Anterior cingulate cortex (tissue), 58 donors: ENCODE measurements at places on chromosomes 11 and 22.

DNA sequence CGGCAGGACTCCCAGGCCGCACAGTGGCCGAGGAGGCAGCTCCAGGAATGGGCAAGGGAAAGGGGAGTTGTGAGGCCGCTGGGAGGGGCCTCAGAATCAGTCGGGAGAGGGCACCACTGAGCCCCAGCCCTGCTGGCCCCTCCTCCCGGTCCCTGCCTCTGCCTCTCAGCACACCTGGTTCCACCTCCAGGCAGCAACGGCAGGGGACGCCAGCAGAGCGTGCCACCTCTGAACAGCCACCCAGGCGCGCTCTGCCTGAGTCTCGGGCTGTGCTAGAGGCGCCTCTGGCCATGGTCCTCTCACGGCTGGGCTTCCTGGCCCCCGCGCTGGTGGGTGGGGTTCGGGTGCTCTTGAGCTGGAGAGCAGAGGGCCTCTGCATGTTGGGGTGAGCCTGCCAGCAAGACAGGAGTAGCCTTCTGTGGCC, 33.0 kb downstream of the MOB2 start:
- DNase-seq, result no peak

DNA sequence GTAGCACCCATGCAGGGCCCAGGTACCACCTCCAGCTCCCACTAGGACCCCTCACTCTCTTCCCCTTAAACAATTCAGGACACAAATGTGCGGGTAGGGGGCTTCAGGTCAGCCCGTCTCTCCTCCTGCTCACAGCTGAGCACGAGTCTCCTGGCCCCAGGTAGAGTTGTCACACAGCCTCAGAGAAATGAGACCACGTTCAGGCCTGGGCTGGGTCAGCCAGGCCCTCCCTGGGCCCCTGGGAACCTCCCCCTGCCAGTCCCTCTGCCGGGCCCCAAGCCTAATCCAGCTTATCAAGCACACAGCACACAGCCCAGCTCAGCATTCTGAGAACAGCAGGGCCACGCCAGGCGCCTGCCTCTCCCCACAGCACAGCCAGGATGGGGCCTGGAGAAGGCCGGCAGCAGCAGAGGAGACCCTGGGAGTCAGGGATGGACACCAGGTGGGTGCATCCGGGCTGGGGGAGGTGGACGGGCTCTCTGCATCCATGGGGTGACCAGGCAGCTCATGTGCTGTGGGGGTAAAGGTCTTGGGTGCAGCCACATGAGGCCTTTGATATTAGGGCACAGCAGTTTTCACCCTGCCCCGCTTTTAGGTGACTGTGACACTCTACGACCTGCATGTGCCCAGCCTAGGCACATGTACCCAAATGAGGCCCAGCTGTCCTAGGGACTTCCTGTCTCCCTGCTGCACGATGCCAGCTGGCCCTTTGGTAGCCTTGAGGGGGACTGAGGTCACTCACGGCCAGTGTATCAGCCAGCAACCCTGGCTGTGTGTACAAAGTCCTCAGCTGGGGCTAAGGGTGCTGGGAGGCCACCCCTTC, 87.0 kb downstream of the MORC2 start:
- no peak for DNase-seq

GRCh38 chr11:130261571-130261970, 53.1 kb downstream of the ZBTB44 start:
- DNase-seq, result no peak

- no peak for DNase-seq
These were observed 1513.3 kb downstream of the FAM181B start for GRCh38 chr11:81220146-81220895.

- no peak for DNase-seq
These were observed 83.2 kb upstream of the PITPNB start for GRCh38 chr22:28002181-28002700.

DNA sequence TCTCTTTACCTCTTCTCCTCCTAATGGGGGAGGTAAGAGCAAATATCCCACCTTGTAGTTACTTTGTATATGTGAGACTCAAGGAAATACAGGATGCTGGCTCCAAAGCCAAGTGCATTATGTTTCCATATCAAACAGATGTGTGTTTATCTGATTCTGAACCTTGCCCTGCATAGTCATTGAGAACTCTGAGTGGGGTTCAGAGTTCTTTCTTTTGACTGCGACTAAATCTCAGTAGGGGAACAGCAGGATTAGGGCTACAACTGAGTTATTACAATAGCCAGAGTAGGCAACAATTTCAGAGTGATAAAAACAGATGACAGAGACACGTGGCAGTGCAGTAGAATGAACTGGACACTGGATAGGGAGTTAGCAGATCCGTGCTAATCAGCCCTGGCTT, 34.1 kb upstream of the TLCD5 start:
- no peak for DNase-seq

GRCh38 chr11:59787816-59788215, 22.8 kb downstream of the MRPL16 start:
- DNase-seq, result no peak

DNA sequence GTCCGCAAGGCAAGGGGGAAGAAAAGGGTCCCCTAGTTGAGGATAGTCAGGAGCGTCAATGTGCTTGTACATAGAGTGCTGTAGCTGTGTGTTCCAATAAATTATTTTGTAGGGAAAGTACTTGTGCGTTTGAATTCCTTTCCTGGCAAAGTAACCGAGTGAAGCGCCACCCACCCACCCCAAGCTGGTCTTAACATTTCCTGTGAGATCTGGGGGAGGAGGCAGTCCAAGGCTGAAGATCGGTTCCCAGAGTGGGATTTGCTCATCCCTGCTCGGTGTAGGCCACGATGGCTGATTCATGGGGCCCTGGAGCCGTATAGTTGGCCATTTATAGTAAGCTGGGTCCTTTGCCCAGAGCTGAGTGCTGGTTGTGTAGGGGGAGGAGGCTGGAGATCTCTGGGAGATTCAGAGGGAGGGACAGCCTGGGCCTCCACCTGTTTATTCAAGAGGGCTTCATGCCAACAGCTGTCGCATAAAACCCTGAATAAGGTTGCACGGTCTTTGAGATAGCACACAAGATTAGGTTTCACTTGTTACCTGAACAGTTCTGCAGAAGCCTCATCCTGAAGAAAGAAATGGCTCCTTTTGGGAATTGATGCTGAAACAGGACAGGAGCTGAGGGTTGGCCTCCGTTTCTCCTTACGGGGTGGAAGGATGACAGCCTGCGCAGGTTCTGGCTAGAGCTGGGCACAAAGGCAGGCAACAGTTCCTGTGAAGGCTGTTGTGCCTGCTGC, 2.4 kb downstream of the ATF4 start:
- no peak for DNase-seq

DNA sequence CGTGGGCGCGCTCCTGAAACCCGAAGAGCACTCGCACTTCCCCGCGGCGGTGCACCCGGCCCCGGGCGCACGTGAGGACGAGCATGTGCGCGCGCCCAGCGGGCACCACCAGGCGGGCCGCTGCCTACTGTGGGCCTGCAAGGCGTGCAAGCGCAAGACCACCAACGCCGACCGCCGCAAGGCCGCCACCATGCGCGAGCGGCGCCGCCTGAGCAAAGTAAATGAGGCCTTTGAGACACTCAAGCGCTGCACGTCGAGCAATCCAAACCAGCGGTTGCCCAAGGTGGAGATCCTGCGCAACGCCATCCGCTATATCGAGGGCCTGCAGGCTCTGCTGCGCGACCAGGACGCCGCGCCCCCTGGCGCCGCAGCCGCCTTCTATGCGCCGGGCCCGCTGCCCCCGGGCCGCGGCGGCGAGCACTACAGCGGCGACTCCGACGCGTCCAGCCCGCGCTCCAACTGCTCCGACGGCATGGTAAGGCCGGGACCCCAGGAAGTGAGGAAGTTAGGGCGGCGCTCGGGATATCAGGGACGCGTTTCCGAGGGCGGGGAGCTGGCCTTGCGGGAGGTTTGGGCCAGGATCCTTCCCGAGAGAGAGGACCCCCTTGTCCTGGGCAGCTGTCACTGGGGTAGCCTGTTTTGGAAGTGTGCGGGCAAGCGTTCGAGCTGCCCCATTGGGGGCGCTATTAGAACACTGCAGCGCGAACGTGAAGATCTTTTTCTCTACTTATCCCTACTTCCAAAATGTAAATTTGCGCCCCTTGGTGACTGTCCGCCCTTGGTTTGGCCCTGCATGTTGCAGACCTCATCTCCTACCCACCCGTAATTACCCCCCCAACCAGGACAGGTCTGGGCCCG, 796 bp downstream of the MYOD1 start:
- no peak for DNase-seq

GRCh38 chr11:133418218-133418617, 114.1 kb downstream of the OPCML start:
- no peak for DNase-seq

- DNase-seq, result no peak
These were observed 17.5 kb upstream of the SCGB1A1 start for GRCh38 chr11:62401356-62401755.

DNA sequence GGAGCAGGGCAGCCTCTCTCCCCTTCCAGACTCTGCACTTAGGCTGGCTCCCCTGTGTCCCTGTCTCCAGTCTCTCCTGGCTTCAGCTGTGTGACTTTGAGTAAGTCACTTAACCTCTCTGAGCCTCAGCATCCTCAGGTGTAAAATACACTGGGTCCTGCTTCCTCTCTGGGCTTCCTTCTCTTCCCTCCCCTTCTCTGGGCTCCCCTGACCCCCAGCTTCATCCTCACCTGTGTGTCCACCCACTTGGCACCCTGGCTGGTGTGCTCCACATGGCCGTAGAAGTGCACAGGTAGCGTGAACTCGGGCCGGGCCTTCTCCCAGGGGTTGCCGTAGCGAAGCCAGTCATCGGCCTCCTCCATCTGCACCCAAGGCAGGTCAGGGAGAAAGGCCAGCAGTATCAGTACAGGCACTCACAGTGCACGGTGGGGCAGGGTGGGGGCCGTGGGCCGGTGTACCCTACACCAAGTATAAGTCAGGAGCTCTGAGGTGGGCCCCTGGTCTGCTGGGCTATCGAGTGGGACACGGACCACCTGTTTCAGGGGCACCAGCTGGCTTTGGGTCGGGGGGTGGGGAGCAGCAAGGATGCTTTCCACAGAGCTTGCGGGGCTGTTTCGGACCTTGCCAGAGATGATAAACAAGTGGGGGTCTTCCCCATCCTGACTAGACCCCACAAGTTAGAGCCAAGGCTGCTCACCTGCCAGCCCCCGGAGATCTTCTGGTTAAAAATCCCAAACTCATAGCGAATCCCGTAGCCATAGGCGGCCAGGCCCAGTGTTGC, 2.0 kb downstream of the PYGM start:
- DNase-seq, result no peak

GRCh38 chr22:22552630-22553029, 6.4 kb downstream of the PRAME start:
- no peak for DNase-seq
